ENCODE measurements at places on chromosomes 4 and X.
A peak's percentile ranks its signal among the peaks of the same experiment; 100 is the strongest.

GRCh38 chr4:26780539-26780938 is 80.1 kb upstream of the STIM2 start:
- no peak for ATAC-seq

DNA sequence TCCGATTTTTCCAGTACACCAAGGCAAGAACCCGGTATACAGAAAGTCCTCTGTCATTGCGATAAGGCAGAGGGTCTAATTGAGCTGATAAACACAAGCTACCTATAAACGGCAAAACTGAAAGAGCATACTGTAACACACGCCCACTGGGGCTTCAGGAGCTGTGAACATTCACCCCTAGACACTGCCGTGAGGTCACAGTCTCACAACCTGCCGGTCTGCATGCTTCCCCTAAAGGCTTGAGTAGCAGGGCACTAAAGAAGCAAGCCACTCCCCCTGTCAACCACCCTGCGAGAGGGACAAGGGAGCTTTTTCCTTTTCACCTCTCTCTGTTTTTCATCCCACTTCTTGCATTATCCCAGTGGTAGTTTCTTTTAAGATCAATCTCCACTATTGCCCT is 22.4 kb upstream of the F9 start:
- ATAC-seq: no peak

GRCh38 chr4:74161666-74162450 is 3.9 kb downstream of the MTHFD2L start:
- ATAC-seq: no peak

- ATAC-seq: peak; percentile 26
Observed at GRCh38 chr4:148445071-148445859, 3.1 kb upstream of the NR3C2 start.

GRCh38 chr4:121156822-121157769 is 7.0 kb downstream of the TNIP3 start:
- peak; percentile 93 for ATAC-seq

GRCh38 chr4:173270312-173271027 is 63.7 kb downstream of the HMGB2 start:
- ATAC-seq: no peak

Data from motor neuron (in vitro differentiated cells).